ENCODE measurements at places on chromosomes 11 and 22.

GRCh38 chr11:68819362-68819761 is 22.4 kb downstream of the CPT1A start:
- DNase-seq = no peak

- DNase-seq = no peak
Measured at GRCh38 chr11:93972790-93973189, 48.4 kb upstream of the HEPHL1 start.

DNA sequence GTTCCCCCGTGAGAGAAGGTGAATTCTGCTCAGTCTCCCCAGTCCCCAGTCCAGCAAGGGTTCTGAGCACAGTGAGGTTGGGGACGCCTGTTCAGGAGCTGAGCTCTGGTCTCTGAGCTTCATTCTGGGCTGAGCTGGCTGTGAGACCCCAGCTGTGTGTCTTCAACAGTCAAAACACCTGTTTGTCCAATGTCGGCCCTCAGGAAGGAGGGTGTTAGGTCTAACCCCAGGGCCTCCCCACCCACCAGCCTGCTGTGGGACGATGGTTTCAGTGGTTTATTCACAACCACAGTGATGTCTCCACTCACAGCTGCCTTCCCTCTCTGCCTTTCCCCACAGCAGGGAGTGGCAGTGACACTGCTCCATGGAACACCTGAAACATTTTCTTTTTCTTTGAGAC is 1282.9 kb downstream of the TBC1D22A start:
- DNase-seq = no peak

DNA sequence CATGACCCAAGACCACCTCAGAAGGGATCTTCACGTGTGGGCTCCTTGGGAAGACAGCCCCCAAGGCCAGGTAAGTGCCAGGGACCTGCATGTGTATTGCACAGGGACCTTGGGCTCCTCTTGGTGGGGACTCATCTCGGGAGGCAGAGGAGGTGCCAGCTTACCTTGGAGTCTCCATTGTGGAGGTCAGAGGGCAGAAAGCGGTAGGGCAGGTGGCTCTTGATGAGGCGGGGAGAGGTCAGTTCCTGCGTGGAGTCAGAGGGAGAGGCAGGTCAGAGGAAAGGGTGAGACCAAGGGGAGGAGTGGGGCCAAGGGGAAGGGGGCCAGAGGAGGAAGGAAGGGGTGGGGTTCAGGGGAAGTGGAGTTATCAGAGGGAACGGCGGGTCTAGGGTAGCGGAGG is 22.5 kb downstream of the SULT4A1 start:
- DNase-seq = no peak

DNA sequence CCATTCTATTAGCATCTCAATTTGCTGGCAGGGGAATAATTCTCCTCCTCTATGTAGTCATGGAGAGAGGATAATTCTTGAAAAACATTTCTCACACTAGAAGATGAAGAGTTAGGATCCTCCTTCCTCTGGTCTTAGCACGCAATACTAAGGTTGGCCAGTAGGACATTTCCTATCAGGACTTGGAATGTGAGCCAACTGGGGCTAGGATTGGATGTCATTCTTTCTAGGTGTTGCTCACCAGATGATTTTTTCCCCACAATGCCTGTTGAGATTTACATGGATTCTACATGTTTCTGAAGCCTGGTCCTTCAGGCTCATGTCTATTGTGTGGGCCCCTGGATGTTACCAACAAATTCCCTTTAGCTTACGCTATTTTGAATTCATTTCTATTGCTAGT is 28.0 kb downstream of the SLN start:
- DNase-seq = no peak

DNA sequence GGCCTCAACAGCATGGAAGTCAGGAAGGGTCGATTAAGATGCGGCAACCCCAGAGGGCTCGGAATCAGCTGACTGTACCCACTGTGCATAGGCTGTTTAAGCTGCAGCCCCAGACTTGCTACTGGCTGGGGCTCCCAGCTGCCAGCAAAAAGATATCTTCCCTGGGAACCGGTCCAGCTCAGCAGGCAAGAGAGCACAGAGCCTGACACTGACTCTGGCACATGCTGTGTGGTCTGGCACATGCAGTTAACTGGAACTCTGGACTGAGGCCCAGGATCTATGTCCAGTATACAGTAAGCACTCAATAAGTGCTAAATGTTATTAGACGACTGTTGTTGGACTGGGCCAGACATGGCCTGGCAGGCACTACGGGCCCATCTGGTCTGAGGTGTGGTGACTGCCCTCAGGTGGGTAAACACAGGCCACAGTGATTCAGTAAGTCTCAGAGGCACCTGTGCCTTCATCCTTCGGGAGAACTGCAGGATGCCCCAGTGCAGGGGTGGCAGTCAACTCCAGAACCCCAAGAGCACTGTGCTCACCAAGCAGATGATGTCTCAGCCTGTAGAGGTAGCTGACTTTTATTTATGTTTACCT is 87.6 kb downstream of the LARGE1 start:
- DNase-seq = no peak

DNA sequence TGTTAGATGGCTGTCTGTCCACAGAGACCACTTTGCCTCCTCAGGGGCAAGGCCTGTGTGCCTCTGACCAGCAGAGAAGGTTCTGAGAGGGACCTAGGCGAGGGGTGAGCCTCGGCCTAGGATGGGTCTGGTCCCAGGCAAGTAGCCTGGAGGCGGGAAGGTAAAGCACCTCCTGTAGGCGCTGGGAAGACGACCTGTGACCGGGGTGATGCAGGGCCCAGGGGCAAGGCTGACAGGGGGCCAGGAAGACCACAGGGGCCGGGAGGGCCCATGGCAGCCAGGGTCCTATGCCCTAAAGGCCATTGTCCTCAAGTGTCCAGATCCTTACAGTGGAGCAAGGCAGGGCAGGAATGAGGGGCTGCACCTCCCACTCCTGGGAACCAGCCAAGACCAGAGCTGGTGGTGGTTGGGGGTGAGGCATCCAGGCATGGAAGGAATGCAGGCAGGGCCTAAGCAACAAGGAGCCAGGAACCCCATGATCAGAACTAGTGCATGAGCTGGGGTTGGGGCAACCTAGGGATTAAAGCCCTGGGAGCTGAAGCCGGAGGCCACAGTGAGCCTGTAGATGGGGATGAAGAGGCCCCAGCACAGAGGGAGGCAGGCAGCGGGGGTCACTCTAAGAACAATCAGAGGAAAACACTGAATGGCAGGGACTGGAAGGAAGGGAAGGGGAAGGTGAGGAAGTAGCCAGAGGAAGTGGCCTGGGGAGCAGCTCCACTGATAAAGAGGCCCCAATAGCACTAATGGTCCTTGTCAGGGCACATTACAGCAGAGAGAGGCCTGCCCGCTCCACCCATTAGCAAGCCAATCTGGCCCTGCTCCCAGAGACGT is 32.9 kb upstream of the KLHL35 start:
- DNase-seq = no peak

GRCh38 chr11:3836903-3837302 is 3.9 kb downstream of the RHOG start:
- no peak for DNase-seq

DNA sequence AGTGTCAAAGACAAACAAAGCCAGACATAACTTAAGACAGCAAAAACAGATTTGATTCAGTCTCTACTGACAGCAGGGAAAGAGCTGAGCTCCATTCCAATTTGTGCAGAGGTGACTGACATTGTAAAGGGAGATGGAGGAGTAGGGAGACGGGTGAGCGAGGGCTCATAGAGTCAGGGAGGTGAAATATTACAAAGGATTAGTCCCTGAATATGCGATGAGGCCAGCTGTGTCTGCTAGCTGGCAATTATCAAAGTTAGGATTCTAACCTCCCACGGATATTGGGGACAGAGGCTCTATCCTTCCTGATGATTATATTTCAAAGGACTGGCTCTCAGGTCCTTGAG is 8.3 kb downstream of the PLAAT2 start:
- DNase-seq = no peak

DNA sequence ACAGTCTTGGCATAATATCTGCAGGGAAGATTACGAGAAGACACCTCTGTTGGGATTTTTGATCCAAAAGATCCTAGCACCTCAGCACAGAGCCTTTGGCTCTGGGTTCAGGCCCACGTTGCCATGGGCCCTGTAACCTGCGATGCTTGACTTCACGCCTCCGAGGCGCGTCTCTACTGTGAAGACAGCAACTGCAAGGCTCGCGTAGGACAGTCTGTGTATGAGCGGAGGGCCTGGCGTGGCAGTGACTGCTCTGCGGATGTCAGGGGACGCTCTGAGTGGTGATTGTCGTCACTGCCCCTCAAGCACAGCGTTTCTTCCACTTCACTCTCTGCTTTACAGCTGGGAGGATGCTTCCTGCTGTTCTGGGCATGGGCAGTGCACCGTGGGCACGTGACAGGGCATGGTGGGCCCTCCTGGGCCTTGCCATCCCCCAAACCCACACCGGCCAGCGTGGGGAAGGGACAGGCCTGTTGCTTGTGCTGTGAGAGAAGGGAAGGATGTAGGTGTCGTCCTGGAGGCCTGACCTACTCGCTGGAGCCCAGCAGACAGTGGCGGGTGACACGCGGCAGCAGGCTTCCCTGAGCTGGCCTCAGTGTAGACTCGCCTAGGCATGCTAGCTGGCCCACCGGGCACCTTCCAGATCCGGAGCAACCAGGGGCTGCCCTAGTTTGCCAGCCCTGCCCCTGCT is 26.5 kb downstream of the GLB1L2 start:
- DNase-seq = no peak

Data from stimulated activated CD4-positive, alpha-beta T cell treated with anti-CD3 and anti-CD28 coated beads, Interleukin-15, amount 100 ng/mL, for 1 hour (primary cell).